GM06990 (cell line): ENCODE measurements at places on chromosomes 3 and 15.

DNA sequence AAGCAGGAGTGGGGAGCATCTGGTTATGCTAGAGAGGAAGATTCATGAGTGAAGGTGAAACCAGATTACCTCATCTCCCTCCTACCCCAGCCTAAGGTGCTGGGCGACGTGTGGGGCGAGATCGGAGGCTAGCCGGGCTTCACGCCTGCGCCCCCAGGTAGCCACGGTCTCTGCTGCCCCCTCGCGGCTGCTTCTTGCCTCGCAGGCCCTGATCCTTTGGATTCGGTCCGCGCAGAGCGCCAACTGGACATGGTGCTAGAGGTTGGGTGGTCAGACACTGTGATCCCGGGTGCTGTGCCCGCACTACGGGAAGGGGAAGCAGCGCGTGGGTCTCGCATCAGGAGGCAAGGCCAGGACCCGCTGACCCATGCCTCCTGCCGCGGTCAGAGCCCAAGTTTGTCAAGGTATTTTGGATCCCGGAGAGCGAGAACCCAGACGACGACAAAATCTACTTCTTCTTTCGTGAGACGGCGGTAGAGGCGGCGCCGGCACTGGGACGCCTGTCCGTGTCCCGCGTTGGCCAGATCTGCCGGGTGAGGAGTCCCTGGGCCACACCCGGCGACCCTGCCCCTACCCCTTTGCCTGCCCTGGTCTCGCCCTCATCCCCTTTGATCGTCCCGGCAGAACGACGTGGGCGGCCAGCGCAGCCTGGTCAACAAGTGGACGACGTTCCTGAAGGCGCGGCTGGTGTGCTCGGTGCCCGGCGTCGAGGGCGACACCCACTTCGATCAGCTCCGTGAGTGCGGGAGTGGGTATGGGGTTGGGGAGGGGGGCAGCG lies 4.2 kb downstream of the SEMA3B start:
- peak; percentile 89 for DNase-seq

DNA sequence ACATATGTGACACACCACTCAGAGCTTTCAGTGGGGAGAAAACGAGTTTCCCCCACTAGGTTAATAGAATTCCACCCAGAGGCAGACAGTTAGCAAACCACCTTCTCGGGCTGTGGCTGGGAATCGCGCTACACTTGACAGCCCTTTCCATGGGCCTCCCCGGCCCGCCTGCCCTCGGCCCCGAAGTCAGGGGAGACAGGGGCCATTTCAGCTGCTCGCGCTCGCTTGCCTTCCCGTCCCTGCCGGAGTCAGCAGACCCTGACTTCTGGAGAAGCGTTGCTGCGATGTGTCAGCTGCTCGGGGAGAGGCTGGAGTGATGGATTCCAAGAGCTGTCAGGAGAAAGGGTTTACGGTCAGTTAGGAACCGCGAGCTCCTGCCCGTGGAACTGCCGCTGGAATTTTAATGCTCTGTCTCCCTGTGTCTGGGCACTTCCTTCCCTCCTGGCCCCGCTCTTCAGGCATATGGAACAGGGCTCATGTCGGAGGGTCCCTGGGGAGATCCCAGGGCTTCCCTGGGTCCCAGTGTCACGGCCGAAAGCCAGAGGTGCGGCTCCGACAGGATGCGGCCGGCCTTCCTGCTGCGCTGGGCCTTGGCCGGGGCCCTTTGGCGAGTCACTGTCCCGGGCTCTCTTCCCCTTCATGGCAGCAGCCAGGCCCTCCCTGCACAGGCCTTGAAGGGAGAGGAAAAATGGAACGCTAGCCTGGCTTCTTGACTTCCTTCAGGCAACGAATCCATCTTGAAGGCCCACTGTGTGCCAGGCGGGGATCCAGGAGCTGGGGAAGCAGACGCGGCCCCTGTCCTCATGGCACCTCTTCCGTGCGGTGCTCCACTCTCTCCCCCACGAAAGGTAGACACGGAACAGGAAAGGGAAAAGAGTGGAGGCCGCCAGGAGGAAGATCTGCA lies 38.4 kb upstream of the VPS8 start:
- no peak for DNase-seq

DNA sequence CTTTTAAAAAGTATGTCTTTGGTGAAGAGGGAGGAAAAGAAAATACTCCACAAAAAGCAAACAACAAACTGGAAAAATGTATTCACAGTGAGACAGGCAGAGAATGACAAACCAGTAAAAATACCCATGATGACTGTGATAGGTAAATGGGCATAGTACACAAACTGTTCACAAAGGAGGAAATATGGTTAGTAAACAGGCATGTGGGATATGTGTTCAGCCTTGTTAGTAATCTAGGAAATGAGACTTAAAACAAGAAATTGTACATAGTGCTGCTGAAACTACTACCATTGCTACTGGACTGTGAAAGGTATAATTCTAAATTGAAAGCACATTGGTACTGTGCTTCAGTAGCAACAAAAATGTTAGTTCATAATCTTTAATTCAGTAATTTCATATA lies 50.1 kb downstream of the UBE2E2 start:
- DNase-seq: no peak

- DNase-seq: no peak
Observed at GRCh38 chr3:126951561-126951960, 31.4 kb upstream of the PLXNA1 start.

GRCh38 chr3:130242850-130243569 lies 102.5 kb upstream of the COL6A5 start:
- DNase-seq: no peak

DNA sequence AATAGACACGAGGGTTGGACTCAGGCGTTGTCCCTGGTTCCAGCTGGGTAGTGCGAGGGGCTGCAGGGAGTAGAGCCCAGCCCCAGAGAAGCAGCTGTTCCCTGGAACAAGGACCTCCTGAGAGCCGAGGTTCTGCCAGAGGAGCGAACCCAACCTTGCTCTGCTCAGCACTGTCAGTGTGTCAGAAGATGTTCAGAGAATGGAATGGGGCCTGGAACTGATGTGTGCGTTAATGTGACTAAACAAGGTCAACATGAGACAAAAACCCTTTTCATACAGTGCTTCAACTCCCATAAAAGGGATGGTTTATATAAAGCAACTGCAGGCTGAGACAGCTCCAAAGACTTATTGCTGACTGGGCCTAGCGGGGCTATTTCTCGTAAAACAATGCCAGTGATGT lies 35.5 kb upstream of the HACD2 start:
- DNase-seq: no peak

- no peak for DNase-seq
Observed at GRCh38 chr3:132539681-132540080, 57.4 kb upstream of the ACKR4 start.

DNA sequence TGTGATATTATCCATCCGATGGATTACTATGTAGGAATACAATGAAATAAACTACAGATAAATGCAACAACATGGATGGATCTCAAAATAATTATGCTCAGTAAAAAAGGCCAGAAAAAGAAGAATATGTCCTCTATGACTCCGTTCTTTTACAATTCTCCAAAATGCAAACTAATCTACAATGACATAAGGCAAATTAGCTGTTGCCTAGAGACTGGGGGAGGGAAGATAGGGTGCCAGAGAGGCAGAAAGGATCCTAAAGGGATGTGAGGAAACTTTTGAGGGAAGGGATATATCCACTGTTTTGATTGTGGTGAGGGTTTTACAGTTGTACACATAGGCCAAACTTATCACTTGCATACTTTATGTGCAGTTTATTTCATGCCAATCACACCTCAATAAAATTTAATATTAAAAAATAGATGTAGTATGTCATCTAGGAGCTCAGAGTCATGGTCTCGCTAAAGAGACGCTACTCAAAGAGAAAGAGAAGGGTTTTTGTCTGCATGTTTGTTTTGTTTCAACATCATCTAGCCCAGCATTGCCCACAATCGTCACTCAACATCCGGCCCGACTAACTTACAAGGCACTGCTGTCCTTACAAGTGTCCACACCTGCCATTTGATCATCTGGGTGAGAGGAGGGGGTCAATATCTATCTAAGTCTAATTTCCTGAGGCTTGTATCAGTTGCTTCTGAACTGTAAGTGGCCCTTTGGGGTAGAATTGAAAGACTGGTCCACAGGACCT lies 29.5 kb downstream of the HES1 start:
- DNase-seq: no peak

GRCh38 chr3:33377931-33378330 lies 62.3 kb downstream of the UBP1 start:
- no peak for DNase-seq

GRCh38 chr15:55741833-55742497 lies 987 bp downstream of the PRTG start:
- DNase-seq: peak; percentile 43

DNA sequence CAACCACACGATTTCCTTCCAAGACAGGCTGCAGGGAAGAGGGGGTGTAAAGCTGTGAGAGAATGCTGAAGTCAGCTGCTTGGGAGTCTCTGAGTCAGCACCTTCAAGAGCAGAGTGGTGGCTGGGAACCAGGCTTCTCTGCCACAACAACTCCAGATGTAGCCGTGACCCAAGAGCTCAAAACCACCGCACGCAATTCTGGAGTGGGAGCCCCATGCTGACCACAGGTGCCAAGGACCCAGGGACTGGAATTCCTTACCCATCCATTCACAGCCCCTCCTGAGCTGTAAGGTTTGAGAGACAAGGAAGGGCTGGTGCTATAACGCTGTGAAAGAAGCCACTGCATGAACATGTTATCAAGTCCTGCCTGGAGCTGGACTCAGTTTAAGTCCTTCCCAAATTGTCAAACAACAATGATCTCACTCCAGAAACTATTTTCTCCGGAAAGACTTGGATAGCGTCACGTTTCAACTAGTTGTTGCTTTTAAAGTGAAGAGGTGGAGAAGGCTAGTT lies 61.4 kb downstream of the UMPS start:
- DNase-seq: no peak

GRCh38 chr3:7095116-7095515 lies 234.2 kb downstream of the GRM7 start:
- DNase-seq: no peak

DNA sequence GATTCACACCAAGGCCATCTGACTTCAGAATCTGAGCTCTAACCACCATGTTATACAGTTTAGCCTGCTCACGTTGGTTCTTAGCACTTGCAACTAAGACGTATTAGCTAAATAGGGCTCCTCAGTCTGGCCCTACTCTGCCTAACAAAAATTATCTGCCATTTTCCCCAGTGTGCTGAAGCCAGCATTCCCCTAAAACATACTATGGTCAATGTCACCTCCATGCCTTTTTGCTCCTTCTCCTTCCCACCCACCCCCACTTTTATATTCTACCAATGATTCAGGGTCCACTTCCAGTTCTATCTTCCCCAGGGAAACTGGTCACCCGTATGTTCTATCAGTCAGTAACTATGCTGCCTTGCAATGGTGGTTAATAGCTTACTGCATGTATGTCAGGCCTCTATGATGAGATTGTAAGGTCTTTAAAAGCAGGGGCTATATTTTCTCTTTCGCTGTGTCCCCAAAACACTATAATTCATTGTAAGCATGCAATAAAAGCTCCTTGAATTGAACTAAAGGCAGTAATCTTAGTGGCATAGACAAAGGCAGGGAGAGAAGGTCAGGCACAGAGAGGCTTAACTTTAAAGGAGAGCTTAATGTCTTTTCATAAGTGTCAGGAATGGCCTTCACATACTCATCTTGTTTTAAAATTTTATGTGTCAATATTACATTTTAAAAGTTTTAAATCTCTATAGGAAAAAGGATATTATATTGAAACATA lies 23.3 kb downstream of the POPDC2 start:
- no peak for DNase-seq

DNA sequence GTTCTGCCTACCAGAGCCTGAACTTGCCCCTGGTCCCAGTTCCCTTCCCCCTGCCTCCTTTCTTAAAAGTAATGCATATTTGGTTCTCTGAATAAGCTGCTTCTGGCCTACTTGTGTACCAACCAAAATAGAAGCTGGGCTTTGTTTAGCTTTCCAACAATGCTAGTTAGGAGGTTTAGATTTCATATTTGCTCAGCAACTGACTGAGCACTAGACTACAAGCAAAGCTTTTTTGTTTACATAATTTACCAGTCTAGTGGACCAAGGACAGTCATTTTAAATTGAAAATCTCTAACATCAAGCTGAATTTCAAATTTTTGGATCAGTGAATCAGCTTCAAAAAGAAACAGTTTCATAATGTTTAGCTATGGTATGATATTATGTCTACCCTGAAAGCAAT lies 331.2 kb downstream of the ULK4 start:
- DNase-seq: no peak

DNA sequence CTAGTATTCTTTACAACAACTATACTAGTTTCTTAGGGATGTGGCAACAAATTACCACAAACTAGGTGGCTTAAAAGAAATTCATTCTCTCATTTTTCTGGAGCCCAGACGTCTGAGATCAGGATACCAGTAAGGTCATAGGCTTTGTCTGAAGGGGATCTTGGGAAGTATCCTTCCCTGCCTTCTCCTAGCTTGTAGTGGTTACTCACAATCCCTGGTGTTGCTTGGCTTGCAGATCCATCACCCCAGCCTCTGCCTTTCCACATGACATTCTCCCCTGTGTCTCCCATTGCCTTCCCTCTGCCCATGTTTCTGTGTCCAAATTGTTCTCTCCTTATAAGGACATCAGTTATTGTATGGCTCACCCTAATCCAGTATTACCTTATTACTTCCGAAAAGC lies 24.3 kb upstream of the CLDN1 start:
- DNase-seq: no peak

- DNase-seq: no peak
Observed at GRCh38 chr3:131356006-131356595, 25.5 kb upstream of the NUDT16 start.

GRCh38 chr3:126519506-126520455 lies 2.2 kb upstream of the UROC1 start:
- DNase-seq: no peak
